Thyroid gland (tissue), 4 donors: ENCODE measurements at places on chromosomes 7 and 10. TPM values are rescaled to one million over a fixed set of nuclear protein-coding genes. Genes with fewer than 3 reads are reported as not detected.

GSTO2 gene
- 16.3 TPM for total RNA-seq

IGFBP1 gene
- total RNA-seq = not detected

WNT8B gene
- not detected for total RNA-seq

HDAC9 gene
- 28.2 TPM for total RNA-seq

HOXA4 gene
- total RNA-seq = 2.1 TPM

INTS1 gene
- total RNA-seq = 72.3 TPM
